ENCODE measurements at places on chromosomes 1 and 21.

DNA sequence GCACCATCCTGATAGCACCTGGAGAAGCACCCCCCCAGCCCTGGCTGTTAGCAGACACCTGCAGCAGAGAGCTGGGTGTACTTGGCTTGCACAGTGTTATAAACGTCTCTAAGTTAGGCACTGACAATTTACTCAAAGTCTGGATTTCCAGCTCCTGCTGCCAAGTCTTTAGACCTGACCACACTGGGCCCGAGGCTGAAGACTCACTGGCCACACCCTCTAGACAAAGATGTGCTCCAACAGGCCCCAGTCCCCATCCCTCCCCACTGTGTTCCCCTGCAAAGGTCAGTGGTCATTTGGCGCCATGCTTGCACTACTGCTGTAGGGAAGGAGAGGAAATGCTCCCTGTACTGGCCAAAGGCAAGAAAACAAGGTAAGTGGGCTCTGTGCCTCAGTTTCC, 31.1 kb downstream of the PADI6 start:
- DNase-seq, result no peak

DNA sequence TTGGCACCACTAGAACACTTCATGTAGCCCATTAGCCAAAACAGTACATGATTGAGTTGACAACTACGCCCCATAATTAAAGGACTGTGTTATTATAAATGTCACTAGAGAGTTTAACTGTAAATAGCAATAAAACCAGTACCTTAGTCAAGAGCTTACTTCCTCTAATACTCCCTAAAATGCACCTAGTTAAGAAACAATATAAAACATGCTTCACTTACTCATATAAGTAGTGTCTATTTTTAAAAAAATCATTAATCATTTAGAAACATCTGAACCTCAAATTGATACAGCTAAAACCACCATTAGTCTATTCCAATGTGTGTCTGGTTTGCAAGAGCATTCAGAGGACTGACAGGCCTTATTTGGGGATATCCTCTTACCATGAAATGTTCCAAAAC, 25.3 kb downstream of the PTP4A2 start:
- DNase-seq, result no peak

GRCh38 chr1:43279161-43279560, 6.2 kb downstream of the C1orf210 start:
- no peak for DNase-seq

DNA sequence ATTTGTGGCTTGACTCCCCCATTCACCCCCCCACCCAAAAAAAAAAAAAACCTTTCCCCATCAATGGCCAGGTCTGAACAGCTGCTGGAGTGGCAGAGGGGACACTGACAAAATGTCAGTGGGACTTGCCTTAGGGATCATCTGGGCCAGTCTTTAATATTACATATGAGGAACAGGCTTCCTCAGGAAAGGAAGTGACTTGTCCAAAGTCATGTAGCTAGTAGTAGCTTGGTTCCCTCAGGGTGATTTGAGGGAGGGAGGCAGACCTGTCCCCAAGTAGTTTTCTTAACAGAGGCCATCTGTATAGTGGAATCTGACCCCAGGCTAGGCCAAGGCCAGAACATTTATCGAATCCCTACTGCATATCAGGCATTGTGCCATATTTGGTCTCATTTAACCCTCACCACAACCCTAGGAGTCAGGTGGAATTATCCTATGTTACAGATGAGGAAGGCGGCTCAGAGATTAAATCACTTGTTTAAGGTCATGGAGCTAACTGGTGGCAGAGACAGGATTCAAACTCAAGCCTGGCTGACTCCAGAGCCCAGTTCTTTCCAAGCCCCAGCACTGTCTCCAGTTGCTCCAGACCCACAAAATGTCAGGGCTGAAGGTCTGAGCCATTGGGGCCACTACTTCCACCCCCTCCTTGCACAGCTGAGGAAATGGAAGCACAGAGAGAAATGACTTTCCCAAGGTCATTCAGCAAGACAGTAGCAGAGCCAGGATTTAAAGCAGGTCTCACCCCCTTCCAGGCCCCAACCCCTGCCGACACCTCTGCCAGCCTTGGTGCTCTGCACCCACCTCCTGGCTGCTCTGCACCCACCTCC, 10.4 kb downstream of the ZBTB7B start:
- no peak for DNase-seq

- DNase-seq, result no peak
These were observed 6.4 kb upstream of the MMEL1 start for GRCh38 chr1:2639203-2639602.
